ENCODE measurements at places on chromosomes 2 and 18. TPM values are rescaled to one million over a fixed set of nuclear protein-coding genes. Genes with fewer than 3 reads are reported as not detected.
A peak's percentile ranks its signal among the peaks of the same experiment; 100 is the strongest.

DNA sequence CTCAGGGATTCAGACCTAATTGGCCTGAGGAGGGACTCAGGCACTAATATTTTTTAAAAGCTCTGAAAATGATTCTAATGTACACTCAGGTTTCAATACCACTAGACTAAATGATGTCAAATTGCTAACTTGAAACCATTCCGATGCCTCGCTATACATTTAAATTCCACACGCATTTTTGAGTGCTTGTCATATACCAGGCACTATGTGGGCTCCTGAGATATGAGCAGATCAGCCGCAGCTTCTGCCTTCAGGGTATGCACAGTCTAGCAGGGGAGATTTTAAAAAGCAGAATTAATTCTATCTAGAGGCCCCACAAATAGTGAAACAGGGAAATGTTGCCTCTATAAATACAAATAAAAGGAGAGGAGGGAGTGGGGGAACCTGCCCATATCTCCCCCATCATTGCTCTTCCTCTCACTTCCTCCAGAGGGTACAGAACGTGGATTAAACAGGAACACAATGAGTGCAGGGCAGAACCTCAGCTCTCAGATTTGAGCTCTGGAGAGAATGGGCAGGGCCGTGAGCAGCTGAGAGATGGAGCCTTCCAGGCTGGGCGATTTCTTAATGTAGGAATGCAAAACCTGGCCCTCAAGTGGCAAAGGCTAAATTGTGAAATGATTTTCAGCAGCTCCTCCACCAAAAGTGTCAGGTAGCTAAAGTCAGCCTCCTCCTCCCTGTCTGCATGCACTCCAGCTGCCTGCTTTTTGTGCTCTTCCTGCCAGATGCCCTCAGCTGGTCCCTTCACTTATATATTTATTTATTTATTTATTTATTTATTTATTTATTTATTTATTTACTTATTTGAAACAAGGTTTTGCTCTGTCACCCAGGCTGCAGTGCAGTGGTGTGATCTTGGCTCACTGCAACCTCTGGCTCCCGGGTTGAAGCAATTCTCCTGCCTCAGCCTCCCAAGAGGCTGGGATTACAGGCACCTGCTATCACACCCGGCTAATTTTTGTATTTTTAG is 24.6 kb upstream of the LBH start:
- DNase-seq: no peak

- no peak for DNase-seq
These were observed 42.3 kb downstream of the FAM124B start for GRCh38 chr2:224359569-224359968.

DNA sequence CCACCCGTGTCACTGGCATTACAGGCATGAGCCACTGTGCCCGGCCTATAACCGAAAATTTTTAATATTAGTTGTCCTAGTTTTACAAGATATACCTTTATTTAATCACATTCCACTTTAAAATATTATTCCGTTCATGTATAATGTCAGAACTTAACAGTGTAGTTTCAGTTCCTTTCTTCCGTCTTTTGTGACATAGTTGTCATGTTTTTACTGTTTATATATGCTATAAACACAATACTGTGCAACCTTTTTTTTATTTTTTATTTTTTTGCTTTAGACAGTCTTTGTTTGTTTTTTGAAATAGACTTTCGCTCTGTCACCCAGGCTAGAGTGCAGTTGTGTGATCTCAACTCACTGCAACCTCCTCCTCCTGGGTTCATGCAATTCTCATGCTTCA is 129.5 kb upstream of the TTC27 start:
- no peak for DNase-seq

DNA sequence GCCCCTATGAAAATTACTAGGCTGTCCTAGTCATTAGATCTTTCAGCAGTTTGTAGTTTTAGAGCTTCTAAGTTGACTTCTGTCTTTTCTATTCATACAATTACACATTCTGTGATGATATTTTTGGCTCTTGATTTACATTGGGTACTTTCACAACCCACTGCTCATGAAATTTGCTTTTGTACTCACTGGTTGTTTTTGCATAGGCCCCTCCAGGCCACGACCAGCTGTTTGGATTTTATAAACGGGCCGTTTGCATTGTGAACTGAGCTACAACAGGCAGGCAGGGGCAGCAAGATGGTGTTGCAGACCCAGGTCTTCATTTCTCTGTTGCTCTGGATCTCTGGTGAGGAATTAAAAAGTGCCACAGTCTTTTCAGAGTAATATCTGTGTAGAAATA is 193.8 kb downstream of the RPIA start:
- no peak for DNase-seq

DNA sequence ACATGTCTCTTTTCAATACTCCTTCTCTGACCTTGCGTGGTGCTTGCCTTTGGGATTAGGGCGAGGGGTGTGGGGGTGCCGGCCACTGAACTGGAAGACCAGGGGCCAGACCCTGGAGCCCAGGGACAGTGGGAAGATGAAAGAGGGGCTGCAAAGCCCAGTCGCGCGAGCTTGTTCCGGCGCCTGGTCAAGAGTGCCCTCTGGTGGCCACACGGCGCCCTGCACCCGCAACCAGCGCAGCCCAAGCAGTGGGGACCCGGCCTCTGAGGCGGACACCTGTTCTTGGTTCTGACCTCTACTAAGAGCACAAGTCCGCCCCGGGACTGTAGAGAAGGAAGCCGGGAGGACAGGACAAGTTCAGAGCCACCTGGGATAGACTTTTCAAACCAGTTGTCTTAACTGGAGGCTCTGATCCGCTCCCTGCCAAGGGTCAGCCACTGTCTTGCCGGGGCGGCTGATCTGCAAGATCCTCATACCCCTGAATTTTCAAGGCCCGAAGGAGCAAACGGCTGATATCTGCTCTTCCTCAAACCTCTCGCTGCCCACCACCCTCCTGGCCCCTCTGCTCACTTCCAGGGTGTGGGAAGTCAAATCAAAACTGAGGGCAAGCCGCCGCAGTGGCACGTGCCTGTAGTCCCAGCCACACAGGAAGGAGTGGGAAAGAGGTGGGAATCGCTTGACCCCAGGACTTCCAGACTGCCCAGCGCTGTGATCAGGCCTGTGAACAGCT is 14.9 kb upstream of the MSH6 start:
- DNase-seq: peak; percentile 48

DNA sequence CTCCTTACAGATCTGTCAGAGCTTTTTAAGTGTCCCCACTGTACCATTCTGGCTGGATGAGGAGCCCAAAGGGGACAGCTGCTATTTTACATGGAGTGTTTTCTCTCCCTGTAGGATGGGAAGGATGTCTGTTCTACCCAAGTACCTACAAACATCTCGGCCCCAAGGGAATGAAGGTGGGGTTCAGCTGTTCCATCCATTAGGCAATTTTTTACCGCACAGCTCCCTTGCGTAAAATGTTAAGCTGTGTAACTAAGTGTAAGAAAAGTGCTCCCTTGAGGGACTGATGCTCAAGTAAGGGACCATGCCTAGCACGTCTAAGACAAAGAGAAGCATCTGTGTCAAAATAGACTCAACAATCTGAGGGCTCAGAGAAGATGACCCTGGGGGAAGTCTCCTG is 180.3 kb downstream of the MYO5B start:
- DNase-seq: no peak

DNA sequence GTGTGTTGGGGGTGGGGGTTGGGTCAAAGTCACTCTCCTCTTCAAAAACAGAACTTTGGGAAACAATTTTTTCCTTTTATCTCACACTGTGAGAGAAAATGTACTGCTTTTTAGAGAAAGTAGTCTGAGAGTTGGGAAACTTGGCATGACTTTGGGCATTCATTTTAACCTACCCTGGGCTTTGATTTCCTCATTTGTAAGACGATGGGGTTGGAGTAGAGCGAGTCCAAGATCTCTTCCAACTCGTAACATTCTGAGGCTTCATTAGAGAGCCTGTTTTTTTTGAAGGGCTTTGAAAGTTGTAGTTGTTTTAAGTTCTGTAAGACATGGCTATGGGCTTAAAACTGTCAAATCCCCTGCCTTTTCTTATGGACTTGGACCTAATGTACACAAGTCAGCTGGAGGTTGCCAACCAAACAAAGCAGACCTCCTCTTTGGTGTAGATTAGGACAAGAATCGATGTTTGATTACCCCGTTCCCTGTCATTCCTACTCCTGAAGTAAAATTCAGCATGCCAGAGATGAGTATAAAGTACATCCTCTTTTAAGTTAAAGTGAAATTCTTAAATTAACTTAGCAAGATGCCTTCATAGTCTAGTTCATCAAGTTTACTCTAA is 8.4 kb downstream of the PHLPP1 start:
- peak; percentile 40 for DNase-seq

DNA sequence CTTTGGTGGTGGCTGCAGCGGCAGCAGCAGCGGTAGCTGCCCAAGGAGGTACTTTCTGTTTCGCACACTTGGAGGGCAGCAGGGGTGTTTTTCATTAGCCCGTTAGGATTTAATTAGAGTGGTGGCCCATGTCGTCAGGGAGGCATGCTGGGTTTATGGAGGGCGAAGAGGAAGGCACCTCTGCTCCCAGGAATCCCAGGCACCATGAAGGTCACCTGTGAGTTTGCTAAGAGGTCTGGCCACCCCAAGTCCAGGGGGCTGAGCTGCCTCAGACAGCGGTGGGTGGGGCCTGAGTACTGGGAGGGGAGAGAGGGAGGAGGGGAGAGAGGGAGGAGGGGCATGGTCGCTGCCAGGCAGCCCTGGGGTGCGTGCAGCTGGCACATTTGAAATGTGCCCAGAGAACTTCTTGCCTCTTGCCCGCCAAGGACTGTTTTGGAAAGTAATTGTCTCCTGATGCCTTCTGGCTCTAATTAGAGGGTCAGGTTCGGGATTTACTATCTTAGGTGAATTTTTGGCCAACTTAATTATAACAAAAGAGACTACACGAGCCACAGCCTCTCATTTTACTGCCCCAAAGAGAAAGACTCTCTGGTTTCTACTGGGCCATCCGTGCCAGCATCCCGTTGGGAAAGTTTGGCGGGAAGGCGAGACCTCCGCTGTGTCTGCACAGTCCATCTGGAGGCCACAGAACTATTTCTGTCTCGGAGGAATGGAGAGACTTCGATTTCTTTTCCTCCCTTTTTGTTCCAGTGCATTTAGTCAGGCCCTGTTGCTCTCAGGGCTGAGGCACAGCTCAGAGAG is 62.0 kb downstream of the GLI2 start:
- DNase-seq: no peak

Gene AMER3
- not detected for total RNA-seq

Gene IL18RAP
- total RNA-seq: under 0.01 TPM

Gene PLEKHM3
- 17.2 TPM for total RNA-seq

- DNase-seq: no peak
These were observed 106.8 kb upstream of the TMEM178A start for GRCh38 chr2:39558906-39559305.

Gene TMEM163
- total RNA-seq: not detected

Gene SIGLEC15
- 0.51 TPM for total RNA-seq

DNA sequence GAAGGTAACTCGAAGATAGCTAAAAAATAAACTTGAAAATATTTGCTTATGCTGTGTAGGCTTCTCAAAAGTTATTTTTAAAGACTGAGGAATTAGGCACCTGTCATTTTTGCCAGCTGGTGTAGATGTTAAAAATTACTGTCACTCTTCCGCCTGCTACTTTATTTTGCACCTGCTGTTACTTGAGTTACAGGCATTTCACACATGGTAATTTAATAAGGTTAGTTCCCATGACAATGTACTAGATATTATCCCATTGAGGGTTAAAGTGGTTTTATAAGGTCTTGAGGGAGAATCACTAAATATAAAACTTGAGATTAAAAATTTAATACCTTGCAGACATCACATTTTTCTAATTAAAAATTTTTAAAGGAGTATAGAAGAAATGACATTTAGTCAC is 26.6 kb downstream of the MYL1 start:
- no peak for DNase-seq

DNA sequence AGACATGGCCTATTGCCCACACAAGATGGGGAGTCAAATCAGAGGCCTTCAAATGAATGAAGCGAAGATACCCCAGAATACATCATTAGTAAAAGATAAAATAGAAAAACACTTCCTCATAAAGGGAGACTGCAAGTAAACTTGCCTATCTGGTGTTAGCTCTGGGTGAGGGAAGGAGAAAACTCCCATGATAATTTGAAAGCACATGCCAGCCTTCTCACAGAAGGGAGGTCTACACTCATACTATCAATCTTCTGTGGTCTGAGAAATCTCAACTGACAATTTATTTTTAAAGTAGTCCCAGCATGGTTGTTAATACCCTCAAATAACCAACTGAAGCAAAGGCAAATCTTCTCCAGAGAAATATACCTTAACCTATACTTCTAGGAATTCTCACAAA is 75.4 kb downstream of the EXOC6B start:
- no peak for DNase-seq

Gene VWC2L
- not detected for total RNA-seq

Gene REEP1
- total RNA-seq: not detected

- no peak for DNase-seq
These were observed 13.0 kb downstream of the PTPN4 start for GRCh38 chr2:119772767-119773166.

Gene TMEM247
- total RNA-seq: not detected

DNA sequence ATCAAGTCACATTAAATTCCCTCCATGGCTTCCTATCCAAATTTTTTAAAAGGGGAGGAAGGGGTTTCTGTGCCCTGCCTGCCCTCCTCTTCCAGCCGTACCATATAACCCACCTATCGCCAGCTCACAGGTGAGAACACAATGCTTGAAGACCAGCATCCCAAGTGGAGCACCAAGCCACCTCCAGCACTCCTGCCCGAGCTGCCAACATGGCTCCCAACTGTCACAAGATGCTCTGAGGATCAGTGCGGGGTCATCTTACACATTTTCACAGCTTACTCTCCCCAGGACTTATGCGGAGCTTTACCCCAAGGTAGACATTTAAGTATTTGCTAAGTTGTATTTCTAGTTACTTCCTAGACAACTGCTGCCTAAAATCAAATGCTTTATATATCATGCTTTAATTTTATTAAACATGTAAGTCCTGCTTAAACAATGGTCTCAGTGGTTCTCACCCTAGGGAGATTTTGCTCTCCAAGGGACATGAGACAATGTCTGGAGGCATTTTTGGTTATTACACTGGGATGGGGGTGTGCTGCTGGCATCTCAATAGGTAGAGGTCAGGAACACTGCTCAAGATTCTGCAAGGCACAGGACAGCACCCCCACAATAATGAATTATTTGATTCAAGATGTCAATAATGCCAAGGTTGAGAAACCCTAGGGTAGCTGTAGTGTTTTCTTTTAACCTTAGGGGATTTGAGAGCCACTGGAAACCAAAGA is 45.8 kb downstream of the SF3B1 start:
- no peak for DNase-seq

Gene KLF11
- 6.8 TPM for total RNA-seq

DNA sequence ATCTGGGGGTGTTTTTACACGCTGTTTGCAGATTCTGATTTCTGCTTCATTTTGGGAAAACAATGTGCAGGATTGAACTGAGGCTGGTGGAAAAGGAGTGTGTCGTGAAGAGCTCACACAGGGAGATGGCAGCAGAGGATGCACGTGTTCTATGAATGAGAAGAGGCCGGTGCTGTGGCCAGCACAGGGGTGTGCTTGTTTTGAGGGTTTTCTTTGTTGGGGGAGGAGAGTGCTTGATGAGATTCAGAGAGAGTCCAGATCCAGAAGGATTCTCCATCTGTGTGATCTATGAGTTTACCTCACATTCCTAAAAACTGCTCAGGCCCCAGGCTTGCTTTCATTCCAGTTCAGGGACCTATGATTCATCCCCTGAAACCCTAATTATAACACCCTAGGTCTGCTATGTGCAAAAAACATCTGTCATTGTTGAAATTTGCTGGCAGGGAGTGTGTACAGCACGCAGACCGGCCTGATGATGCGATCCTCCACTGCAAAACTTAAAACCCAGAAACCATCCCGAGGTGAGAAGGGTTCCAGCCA is 12.1 kb downstream of the TGFA start:
- no peak for DNase-seq

All from fibroblast of lung (primary cell).